ENCODE measurements at places on chromosomes 5 and 9.

- DNase-seq: no peak
Observed at GRCh38 chr5:144088206-144089064, 82.0 kb downstream of the YIPF5 start.

- no peak for DNase-seq
Observed at GRCh38 chr5:77463905-77464304, 28.2 kb downstream of the WDR41 start.

DNA sequence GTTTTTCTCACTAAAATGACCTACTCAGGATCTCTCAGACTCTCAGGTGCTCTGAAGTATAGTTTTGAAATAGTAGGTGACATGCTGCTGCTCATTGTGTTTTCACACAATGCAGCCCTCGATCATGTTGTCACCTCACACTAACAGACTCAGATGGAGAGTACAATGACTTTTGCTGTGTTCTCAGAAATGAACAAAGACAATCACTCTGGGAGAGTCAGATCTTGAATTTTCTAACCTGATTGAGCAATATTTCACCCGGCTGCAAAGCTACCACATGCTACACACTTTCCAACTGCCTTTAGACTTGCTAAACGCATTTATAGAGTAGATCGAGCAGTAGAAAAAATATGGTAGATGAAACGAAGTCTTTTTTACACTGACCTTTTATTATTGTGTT is 113.4 kb downstream of the ST8SIA4 start:
- no peak for DNase-seq

- no peak for DNase-seq
Observed at GRCh38 chr5:173420108-173420507, 91.9 kb upstream of the STC2 start.

- DNase-seq: no peak
Observed at GRCh38 chr9:95266649-95267048, 50.9 kb downstream of the FANCC start.

GRCh38 chr5:157259699-157260098 is 6.2 kb upstream of the CYFIP2 start:
- no peak for DNase-seq

DNA sequence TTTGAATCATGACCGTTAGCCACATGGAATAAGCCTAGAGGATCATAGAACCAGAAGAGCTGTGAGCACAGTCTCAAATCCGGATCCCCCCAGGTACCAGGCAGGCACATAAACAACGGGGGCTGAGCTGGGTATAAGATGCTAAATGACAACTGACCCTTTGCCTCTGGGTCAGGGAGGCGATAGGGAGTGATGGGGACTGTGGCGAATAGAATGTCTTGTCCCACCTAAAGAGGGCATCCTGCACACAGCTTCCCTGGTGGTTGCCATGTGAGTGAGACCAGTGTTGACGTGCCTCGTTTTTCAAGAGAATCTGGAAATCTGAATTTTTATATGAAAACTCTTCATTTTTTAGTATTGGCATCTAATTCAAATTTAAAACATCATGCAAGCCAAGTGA is 33.6 kb downstream of the SLC6A7 start:
- no peak for DNase-seq

- DNase-seq: no peak
Observed at GRCh38 chr5:88659529-88660263, 223.3 kb downstream of the MEF2C start.

GRCh38 chr9:37669232-37669631 is 18.5 kb downstream of the FRMPD1 start:
- no peak for DNase-seq

DNA sequence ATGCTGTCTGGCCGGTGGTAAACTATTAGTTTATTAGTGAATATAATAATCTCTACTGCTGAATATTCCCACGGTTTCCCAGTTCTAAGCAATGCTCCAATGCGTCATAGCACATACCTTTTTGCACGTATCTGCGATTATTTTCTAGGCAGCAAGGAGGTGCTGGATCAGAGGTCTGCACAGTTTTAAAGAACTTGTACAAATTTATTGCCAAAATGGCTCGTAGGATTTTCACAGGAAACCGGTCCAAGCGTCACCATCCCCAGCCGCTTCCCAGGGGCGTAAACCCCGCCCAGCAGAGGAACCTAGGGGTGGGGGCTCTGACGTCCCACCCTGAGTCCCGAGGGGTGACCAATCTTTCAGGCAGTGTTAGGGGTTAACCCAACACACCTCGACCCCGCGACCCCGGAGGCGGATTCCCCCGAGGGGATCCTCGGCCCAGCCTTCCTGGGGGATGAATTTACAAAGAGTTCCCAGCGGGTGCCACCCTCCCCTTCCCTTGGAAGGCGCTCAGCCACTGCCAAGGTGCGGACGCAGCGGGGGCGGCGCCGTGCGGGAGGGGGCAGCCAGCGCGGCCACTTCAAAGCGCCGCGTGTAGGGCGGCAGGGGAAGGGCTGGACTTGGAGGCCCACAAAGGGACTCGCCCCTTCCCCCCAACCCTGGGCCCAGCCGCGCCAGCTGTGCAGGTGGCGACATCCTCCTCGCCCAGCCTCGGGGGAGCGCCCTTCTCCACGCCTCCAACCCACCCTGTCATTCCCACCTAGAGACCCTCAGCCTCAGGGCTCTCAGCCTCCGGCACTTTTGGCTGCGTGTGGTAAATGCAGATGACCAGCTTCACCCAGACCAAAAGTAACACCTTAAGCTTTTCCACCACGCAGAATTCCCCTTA is 43.5 kb upstream of the TCF7 start:
- no peak for DNase-seq

DNA sequence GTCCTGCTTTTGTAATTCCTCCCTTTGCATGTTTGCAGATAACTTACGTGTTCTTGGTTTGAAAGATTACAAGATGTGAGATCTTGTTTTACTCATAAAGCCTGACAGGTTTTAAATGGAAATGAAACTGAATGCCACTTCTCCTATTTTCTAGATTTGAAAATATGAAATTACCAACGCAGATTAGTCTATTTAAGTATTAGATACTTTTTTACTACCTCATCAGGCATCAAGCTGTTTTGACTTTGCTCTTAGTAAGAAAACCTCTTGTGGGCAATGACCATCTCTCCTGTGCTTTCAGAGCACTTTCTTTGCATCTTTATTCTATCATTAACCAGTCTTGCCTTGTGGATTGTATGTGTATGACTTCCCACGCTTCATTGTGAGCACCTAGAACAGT is 3.5 kb downstream of the DMXL1 start:
- DNase-seq: no peak

DNA sequence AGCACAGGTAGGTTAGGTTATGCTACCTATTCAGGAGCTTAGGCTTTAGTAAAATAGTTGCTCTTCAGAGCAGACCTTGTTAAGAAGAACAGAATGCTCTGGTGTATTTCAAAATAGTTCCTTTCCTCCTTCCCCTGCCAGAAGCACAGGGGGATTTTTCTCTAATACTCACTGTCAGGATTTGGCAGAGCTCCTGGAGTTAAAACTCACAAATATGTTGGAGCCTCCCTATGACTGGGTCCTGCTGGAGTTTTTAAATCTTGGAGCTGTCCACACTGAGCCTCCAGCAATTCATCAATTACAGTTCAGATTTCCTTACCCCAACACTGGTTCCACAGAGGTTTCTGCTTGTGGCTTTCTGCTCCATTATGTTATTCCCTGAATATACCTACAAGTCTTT is 1233.8 kb upstream of the WWC1 start:
- DNase-seq: no peak

DNA sequence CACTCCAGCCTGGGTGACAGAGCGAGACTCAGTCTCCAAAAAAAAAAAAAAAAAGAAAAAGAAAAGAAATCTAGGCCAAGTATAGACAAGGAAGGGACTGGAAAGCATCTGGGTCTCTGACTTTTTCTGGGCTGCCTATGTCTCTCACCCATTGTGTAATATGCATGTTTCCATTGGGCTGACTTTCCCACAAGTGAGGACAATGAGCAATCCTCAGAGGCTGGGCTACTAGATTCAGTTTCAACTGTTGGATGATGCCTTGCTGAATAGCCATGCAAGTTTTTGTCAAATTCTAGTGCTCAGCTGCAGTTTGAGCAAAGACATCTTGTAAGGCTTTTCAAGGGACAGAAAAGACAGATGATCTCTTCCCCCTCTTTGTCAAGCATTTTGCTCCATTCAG is 82.1 kb downstream of the PHAX start:
- DNase-seq: no peak

- DNase-seq: no peak
Observed at GRCh38 chr5:176386491-176386890, 1.9 kb downstream of the NOP16 start.

DNA sequence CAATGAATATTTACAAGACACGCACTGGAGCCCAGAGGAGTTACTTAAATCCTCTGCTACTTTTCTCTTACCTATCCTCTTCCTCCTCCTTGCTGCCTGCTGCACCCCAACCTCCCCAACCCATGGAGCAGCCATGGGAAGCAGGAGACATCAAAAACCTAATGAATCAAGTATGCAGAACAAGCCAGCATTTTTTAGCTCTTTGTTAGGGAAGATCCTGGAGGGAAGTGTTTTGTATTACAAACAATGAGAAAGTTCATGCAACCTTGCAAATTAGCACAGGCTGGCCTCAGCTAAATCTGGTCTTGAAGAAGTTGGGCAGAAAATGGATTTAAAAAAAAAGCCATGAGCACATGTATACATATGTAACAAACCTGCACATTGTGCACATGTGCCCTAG is 498.8 kb downstream of the KIF4B start:
- DNase-seq: no peak

- DNase-seq: no peak
Observed at GRCh38 chr9:21995666-21996398, 1.2 kb downstream of the CDKN2B-AS1 start.

GRCh38 chr5:91706785-91707520 is 323.8 kb upstream of the ARRDC3 start:
- no peak for DNase-seq

DNA sequence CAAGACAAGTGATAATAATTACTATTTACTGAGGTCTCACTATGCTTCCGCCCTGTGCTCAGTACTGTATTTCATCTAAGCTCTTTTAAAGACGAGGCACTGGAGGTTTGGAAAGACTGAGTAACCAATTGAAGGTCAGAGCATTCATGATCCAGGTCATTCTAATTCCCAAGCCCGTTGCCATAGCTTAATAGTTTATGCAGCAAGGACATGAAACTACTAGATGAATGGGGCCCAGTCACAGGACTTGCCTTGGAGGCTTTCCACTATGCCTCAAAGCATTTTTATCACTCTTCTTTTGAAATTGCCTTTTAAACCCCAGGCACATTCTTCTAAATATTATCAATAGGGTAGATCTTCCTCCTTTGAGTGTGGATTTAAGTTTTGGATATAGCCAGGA is 17.2 kb upstream of the NFIB start:
- no peak for DNase-seq

GRCh38 chr5:156361436-156362109 is 34.6 kb downstream of the SGCD start:
- no peak for DNase-seq

DNA sequence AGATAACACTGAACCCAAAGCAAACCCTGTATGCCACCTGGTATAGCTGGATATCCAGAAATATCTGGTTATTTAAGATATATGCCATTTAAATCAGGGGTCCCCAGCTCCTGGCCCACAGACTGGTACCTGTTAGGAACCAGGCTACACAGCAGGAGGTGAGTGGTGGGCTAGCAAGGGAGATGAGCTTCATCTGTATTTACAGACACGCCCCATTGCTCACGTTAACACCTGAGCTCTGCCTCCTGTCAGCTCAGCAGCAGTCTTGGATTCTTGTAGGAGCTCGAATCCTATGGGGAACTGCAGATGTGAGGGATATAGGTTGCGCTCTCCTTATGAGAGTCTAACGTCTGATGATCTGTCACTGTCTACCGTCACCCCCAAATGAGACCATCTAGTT is 646.6 kb downstream of the TLE4 start:
- DNase-seq: no peak

GRCh38 chr5:2685651-2686272 is 65.7 kb downstream of the IRX2 start:
- no peak for DNase-seq

GRCh38 chr5:154782812-154783592 is 27.8 kb downstream of the LARP1 start:
- no peak for DNase-seq

GRCh38 chr9:129267141-129267540 is 89.1 kb upstream of the IER5L start:
- DNase-seq: no peak

DNA sequence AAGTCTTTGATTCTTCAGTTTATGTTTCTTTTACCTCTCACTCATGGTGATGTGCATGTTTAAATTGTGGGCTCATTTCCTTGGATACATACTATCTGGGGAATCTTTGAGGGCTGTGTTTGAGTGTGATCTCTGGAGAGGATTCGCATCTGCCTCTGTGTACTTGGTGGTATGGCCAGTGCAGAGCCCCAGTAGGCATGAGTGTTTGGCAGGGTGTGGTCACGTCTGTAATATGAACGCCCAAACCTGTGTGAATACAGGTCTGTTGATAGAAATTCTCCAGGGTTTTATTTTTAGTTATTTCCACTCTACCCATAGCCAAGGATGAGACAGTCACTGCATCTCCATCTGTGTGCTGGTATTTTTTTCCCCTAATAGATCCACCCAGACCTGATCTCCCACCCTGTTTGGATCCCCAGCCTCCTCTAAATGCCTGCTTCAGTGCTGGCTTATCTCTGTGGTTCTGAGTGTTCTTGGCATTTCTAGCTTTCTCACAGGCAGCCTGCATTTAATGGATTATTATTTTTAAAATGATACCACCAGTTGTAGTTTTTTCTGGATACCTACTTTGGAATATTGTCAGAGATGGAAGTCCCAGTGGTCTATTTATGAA is 37.5 kb downstream of the TJP2 start:
- DNase-seq: no peak

GRCh38 chr5:87421307-87421706 is 8.6 kb upstream of the CCNH start:
- no peak for DNase-seq

DNA sequence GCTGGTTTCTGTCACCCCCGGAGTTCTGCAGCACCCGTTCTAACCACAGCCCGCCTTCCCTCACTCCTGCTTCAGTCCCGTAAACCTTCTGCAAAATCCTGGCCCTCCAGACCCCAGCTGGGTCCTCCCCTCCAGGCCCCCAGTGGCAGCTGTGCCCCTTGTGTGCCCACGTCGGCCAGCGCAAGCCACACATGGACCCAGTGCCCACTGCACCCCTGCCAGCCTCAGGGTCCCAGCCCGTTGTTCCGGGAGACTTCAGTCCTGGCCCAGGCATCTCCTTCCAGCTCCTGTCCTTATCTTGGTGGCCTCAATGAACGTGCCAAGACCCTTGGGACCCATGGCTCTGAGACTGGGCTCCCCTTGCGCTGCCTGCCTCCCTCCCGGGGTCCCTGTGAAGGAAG is 43.2 kb downstream of the EXD3 start:
- no peak for DNase-seq

DNA sequence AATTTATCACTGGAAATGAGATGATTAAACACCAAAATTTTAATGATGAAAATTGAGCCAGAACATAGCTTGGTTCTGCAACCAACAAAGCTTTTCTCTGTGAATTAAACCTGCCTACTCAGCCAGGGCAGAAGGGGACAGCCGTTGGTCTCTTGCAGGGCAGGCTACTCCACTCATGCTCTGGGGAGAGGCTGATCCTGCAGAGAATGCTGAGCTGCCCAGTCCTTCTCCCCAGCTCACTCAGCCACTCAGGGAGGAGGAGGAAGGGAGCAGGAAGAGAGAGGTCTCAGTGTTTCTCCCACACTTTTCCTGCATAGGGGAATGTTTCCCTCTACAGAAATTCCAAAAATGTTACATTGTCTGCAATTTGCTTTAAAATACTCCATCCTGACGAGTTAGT is 40.4 kb upstream of the HMHB1 start:
- DNase-seq: no peak
